ENCODE measurements at places on chromosomes 5 and 9. TPM values are rescaled to one million over a fixed set of nuclear protein-coding genes. Genes with fewer than 3 reads are reported as not detected.

Gene KCTD16
- 2.4 TPM for total RNA-seq

Gene PRR16
- 4.0 TPM for total RNA-seq

Gene NUTM2G
- total RNA-seq = not detected

Gene IL9
- not detected for total RNA-seq

Gene CHSY3
- 7.7 TPM for total RNA-seq

Gene DOLPP1
- total RNA-seq = 6.9 TPM

Gene C9
- 0.18 TPM for total RNA-seq

Gene GLDC
- total RNA-seq = 1.4 TPM

Gene GPR21
- 1.1 TPM for total RNA-seq

Gene DCP2
- total RNA-seq = 15.2 TPM

Gene NKD2
- total RNA-seq = 12.0 TPM

Gene PIP5KL1
- 3.0 TPM for total RNA-seq

Gene SCGB3A2
- not detected for total RNA-seq

Gene NOXA1
- total RNA-seq = 0.57 TPM

Gene PCDHGB1
- 3.3 TPM for total RNA-seq

Gene IFNA13
- total RNA-seq = not detected

Gene HTR4
- total RNA-seq = not detected

Gene PCDHA7
- 0.57 TPM for total RNA-seq

All from smooth muscle cell of bladder (primary cell).